ENCODE measurements at places on chromosomes 2 and 18.

- no peak for DNase-seq
These were observed 54.0 kb downstream of the MEIS1 start for GRCh38 chr2:66488946-66489345.

- DNase-seq, result no peak
These were observed 25.2 kb downstream of the IFIH1 start for GRCh38 chr2:162293122-162293786.

GRCh38 chr2:96074156-96074555 is 39.4 kb upstream of the GPAT2 start:
- no peak for DNase-seq

DNA sequence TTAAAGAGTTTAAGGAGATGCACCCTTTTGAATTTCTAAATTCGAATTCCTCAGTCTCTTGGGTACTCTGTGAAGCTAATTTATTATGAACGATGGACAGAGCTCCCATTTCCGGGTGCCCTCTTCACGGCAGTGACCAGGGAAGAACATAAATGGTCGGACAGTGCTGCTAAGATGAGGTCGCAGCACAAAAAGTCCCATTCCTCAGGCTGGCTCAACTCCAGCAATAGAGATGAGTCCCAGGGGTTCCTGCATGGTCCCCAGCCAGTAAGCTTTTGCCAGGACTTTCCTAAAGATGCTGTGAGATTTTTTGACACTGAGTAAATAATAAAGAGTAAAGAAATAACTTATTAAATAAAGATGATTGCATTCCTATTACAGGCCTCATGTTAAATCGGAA is 43.0 kb upstream of the STK39 start:
- DNase-seq, result no peak

- DNase-seq, result no peak
These were observed 104.4 kb downstream of the RGPD3 start for GRCh38 chr2:106363791-106364190.

GRCh38 chr2:236205867-236206645 is 37.9 kb upstream of the GBX2 start:
- DNase-seq, result no peak

- DNase-seq, result peak; percentile 71
These were observed 163.6 kb upstream of the ZNF516 start for GRCh38 chr18:76658627-76659026.

GRCh38 chr2:173614265-173614930 is 259.7 kb downstream of the CDCA7 start:
- no peak for DNase-seq

GRCh38 chr18:24949908-24950307 is 402.1 kb downstream of the ZNF521 start:
- DNase-seq, result no peak

DNA sequence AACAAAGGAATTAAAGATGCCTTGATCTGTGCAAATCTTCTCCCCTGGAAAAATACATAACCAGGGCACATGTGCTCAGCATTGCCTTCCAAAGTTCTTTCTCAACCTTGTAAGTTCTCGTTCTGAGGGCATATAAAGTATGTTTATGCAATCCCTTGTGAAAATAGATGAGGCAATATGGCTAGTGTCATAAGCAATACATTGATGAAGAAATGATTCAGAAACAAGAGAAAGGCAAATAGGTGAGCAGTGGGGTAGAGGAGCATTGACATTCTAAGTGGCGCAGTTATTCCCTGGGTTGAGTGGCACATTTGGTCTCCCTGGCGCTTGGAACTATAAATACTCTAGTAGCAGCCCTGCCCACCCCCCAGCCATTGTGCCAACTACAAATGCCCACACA is 57.4 kb upstream of the PGAP1 start:
- DNase-seq, result no peak

DNA sequence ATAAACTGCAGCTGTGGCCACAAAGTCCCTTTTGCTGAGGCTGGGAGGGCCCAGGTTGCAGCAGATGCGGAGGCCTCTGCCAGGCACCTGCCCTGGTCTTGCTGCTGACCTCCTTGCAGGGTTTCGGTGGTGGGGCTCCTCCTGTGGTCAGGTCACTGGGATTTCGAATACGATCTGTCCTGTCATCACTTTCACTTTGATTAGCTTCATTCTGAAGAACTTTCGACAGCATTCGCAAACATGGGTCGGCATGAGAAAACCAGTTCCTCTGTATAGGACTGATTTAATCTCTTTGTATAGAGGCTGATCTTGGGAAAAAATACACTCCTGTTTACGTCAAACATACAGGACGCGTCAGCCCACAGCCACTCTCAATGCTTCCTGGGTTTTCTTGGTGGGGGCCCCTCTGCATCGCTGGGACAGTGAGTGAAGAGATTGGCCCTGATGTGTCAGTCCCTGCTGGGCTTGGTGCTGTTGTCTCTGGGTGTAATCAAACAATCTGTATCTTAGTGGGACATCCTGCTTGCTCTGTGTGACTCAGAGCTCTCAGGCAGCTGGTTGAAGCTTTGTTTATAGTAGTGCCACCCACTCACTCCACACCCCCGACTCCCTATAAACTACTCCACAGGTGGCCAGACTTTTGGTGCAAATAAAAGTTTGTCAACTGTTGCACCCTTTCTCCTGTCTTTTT is 209.4 kb upstream of the CXCR4 start:
- peak; percentile 85 for DNase-seq

- peak; percentile 15 for DNase-seq
These were observed 9.0 kb upstream of the GAL3ST2 start for GRCh38 chr2:241767464-241768250.

GRCh38 chr2:206108713-206109112 is 22.7 kb upstream of the INO80D start:
- DNase-seq, result no peak

GRCh38 chr2:147424766-147425165 is 420.1 kb upstream of the ACVR2A start:
- no peak for DNase-seq

- DNase-seq, result no peak
These were observed 379.0 kb upstream of the CRIM1 start for GRCh38 chr2:35976611-35977010.

GRCh38 chr18:58258692-58259342 is 214.8 kb downstream of the NEDD4L start:
- no peak for DNase-seq
